Calu3 (cell line): ENCODE measurements at places on chromosomes 4 and X.

- no peak for DNase-seq
Observed at GRCh38 chr4:155906554-155907247, 3.2 kb downstream of the TDO2 start.

DNA sequence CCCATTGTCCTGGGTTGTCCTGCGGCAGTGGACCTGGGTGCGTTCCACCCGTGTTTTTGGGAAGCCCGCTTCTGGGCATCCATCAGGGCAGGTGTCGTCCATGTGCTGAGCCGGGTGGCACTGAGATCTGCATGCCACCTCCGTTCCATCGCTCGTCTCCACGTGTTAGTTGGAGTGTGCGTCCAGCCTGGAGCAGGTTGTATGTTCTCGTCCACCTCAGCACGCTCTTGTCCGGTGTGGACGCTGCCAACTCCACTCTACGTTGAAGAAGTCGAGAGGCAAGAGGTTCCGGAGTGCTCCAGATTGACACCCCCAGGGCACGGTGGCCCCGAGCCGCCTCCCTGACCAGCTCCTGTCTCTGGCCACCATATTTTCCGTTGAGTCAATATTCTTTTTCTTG is 33.9 kb downstream of the PCGF3 start:
- no peak for DNase-seq

DNA sequence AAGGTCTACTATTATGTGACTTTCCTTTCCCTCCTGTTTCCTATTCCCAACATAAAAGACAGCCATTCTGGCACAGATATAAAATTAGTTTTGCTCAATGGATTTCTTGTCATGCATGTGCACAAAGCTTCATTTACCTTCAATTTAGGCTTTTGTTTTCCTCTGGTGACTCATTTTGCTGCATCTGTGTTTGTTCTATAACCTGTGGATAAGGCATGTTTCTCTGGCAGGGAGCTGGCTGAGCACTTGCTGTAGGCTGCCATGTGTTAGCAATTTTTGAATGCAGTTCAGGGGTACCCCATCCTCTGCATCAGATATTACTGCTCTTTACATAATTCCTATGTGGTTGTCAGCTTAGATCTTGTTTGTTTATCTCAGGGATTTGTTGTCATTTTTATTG is 202.8 kb upstream of the GRID2 start:
- no peak for DNase-seq

DNA sequence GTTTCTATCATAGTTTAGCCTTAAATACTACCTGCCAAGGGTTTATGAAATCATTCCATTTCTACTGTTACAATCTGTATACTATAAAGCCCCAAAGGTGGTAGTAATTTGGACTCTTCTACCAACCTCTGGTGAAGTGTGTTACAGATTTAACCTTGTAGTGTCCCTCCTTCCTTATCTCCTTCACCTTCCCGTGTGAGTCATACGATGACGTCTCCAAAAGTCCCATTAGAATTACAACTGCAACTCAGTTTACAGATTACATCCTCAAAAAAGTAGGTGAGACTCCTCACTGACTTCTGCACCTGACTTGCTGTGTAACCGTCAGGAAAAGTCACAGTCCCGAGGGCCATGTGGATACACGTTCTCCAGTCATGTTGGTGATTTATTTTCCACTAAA is 219.0 kb downstream of the DCTD start:
- peak; percentile 6 for DNase-seq

DNA sequence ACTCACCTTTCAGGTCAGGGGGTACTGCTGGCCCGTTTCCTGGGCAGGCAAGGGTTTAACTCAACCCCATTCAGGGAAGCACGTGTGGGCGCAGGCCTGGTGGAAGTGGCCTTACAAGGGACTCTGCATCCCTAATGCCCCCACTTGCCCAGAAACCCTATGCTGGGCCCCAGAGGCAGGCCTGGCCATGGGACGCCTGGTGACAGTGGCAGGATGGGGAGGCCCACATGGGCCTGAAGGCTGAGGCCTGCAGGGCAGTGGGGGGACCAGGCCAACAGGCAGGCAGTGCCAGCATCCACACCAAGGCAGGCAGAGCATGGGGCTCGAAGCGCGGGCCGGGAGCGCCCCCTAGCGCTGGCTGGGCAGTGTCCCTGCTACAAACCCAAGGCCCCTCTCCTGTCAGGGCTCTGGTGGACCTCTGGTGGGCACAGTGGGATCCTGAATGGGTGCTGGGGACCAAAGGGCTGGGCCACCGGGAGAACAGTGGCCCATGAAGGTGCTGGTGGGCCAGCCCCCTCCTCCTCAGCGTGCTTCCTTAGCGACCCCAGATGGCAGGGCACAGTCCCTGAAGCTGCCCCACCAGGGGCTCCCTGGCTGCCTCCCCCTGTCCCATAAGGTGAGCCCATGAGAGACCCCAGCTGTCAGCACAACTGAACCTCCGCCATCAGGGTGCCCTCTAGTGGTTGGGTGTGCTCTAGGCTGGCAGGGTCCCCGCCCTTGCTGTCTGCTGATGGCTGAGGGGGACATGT is 16.8 kb downstream of the FGFR3 start:
- peak; percentile 86 for DNase-seq

GRCh38 chr4:166230841-166231240 is 357.8 kb downstream of the TLL1 start:
- no peak for DNase-seq

DNA sequence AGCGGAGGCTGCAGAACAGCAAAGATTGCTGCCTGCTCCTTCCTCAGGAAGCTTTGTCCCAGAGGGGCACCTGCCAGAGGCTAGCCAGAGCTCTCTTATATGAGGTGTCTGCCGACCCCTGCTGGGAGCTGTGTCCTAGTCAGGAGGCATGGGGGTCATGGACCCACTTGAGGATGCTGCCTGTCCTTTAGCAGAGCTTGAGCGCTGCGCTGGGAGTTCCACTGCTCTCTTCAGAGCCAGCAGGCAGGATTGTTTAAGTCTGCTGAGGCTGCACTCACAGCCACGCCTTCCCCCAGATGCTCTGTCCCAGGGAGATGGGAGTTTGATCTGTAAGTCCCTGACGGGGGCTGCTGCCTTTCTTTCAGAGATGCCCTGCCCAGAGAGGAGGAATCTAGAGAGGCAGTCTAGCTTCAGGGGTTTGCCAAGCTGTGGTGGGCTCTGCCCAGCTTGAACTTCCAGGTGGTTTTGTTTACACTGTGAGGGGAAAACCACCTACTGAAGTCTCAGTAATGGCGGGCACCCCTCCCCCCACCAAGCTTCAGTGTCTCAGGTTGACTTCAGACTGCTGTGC is 10.9 kb downstream of the DCK start:
- DNase-seq = no peak

DNA sequence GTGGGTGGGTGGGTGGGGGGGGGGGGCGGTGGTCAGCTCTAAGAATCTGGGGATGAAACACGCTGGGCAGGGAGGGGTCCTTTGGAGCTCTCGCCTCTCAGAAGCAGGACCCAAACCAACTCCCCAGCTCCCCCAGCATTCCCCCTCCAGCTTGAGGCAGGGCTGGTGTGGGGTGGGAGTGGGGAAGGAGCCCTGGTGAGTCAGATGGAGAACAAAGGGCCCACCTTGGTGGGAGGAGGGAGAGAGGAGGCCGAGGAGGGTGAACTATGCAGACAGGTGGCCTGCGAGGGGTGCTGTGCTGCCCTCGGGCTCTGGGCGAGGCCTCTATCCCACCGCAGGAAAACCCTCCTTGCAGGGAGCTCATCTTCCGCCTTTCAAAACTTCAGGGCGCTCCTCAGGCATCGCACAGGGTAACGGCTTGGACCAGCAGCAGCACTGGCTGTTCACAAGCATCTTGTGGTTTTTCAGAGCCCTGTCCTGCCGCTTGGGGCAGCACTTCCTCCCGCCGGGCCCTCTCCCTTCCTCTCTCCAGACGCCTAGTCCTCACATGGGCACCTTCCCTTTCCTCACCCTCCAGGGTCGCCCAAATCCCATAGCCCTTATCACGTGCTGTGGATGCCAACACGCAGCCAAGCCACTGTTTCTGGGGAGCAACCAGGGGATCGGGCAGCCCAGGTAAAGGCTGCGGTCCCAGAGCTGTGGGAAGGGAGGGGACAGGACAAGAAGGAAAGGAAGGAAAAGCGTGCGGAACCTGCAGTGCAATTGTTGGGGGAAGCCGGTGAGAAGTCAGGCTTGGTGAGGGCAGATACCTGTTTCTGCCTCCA is 34.0 kb upstream of the GRPEL1 start:
- peak; percentile 66 for DNase-seq
